Stimulated activated CD4-positive, alpha-beta T cell treated with anti-CD3 and anti-CD28 coated beads, Interleukin-4, amount 100 ng/mL, for 24 hours (primary cell): ENCODE measurements at places on chromosomes 4 and X.
A peak's percentile ranks its signal among the peaks of the same experiment; 100 is the strongest.

DNA sequence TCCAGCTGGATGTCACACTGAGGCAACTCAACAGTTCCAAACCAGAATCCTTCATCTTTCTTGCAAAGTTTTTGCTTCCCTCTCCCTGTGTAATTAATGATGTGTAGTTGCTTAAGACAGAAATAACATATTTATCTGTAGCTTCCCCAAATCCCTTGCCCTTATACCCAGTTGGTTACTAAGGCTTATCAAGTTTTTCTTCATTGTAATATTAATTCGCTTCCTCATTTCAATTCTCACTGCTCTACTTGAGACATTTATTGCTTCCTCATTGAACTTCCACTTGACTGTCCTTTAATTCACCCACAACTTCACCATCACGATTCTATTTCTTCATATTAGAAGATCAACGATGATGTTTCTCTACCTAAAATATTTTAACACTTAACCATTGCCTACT, 386.6 kb upstream of the CPEB2 start:
- no peak for DNase-seq

- DNase-seq: no peak
Measured at GRCh38 chr4:185011408-185011807, 6.9 kb upstream of the HELT start.

DNA sequence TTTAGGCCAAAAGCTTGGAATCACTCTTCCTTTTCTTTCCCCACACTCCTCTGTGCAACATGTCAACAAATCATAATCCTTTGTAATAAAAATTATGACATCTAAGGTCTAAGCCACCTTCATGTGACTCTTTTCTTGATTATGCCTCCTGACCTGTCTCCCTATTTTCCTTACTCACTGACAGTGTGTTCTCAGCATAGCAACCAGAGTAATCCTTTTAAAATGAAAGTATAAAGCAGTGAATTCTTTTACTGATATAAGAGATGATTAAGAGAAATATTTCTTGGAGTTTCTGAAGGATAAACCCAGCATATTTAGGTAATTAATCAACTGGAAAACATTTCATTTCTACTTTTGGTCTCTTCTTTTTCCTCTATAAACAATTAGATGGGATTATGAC, 44.7 kb downstream of the USO1 start:
- no peak for DNase-seq

- DNase-seq: no peak
Measured at GRCh38 chr4:147765121-147765529, 33.2 kb downstream of the ARHGAP10 start.

DNA sequence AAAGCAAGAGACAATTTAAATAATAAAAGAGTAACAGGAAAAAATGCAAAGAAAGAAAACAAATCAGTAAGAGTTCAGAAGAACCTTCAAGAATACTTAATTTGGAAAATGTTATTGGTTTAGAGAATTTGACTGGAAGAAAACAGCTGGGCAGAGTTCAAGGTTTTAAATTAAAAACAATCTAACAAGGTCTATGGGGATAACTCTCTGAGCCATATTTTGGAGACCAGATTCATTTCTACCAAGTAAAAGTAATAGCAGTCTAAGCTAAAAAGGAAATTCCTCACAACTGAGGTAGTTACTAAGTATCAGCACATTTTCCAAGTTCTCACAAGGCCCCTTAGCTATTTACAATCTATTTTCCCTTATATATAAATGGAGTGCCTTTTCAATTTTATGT, 82.4 kb upstream of the TFDP3 start:
- DNase-seq: no peak

DNA sequence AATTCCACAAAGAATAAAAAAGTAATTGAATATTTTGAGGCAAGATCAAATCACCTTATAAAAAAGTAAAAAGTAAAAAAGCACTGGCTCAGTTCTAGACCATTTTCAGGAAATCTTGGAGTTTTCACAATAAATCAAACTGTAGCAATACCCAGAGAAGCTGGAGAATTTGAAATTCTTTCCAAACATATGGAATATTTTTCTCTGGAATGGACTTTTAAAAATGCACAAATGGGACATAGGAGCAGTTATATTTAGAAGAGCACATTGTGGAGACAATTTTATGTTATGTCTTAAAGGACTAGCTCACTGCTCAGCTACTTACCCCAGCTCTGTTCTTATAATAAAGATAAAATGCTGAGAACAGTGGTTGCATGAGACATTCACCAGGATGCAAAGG, 211.9 kb upstream of the KIT start:
- no peak for DNase-seq

GRCh38 chr4:144185086-144185485, 44.6 kb upstream of the GYPA start:
- DNase-seq: no peak

- DNase-seq: no peak
Measured at GRCh38 chrX:110759785-110760184, 35.8 kb downstream of the CHRDL1 start.

DNA sequence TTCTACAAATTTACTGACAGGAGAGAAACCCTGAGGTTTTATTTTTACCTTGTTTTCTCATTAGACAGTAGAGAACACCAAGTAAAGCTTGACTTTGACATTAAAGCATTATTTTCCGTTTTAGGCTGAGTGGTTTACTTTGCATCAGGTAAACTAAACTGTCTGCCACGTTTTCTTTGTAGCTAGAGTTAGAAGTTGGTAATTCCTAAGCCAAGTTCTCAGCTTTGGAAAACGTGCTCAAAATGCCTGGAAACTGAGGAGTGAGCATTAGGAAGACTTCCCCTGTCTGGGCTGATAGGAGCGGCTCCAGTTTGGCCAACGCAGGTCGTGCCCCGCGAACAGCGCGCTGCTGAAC, 819 bp downstream of the PDLIM3 start:
- DNase-seq: no peak

- DNase-seq: no peak
Measured at GRCh38 chrX:125289209-125289608, 30.5 kb upstream of the TEX13C start.

DNA sequence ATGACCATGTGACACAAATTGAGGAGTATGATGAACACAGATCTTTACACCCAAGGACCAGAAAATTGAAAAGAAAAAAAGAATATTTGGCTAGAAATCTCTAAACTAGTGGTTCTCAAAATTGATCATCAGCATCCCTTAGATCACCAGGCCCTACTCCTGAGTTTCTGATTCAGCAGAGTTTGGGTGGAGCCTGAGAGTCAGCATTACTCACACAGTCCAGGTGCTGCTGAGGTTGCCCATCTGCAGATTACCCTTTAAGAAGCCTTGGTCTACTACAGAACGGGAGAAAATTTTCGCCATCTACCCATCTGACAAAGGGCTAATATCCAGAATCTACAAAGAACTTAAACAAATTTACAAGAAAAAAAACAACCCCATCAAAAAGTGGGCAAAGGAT, 182.8 kb downstream of the MOSPD2 start:
- DNase-seq: no peak

GRCh38 chrX:152821145-152821765, 9.3 kb downstream of the CETN2 start:
- DNase-seq: peak; percentile 4

DNA sequence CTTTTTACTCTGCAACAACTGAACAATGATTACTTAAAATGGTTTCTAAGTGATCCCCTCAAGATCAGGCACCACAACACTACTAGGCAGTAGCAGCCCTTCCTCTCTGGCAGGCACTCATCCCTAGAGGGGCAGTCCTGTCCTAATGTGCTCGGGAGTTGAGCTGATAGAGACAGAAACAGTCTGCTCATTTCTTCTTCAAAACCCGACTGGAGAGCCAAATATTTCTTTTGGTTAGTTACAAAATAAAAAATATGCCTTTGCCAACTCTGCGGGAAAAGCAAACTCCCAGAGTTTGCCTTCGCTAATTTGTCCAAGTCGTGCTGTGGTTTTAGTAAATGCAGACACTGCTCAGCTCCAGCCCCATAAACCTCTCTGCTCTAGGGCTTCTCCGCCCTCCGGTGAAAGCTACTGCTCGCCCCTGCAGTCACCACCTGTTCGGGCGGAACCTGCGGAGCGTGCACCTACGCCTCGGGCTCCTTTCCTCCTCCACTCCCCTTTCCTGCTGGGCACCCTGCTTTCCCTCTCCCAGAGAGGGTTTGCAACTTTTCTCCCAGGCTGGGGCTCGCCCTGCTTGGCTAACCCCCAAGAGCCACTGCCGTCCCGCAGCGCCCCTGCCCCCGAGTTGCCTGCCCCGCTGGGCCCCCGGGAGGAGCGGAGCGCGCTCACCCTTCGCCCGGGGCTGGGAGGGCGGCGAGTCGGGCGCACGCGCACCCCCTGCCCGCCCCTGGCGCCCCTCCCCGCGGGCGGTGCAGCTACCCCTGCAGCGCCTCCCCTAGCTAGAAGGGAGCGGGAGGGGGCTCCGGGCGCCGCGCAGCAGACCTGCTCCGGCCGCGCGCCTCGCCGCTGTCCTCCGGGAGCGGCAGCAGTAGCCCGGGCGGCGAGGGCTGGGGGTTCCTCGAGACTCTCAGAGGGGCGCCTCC, at the start of gene NPNT:
Gene NPNT, plus strand, starts transcription at position 812 of the 923 bp plus-strand sequence. CDS start 182 bp downstream, outside the sequence.
- no peak for DNase-seq

GRCh38 chr4:27662426-27662825, 801.8 kb downstream of the STIM2 start:
- no peak for DNase-seq

DNA sequence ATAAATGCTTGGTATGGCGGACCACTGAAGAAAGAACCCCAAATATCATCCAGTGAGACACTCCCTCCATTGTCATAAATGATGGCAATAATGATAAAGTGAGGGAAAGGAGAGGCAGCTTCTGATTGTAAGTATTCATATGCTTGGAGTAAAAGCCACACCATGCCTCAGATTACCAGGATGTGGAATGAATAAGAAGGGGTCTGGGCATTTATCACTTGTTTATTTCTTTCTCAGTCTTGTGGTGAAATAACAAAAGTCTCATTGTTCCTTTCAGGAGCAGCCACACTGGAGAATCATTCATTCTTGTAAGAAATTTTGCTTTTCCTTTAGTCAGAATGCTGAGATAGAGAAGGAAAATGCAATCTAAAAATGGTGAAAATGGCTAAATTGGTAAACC, 21.7 kb downstream of the F8 start:
- DNase-seq: no peak

- no peak for DNase-seq
Measured at GRCh38 chr4:154559141-154559493, 3.7 kb upstream of the FGB start.

- peak; percentile 33 for DNase-seq
Measured at GRCh38 chrX:54808109-54808604, 612 bp downstream of the MAGED2 start.
